ENCODE measurements at places on chromosomes 4 and X.

DNA sequence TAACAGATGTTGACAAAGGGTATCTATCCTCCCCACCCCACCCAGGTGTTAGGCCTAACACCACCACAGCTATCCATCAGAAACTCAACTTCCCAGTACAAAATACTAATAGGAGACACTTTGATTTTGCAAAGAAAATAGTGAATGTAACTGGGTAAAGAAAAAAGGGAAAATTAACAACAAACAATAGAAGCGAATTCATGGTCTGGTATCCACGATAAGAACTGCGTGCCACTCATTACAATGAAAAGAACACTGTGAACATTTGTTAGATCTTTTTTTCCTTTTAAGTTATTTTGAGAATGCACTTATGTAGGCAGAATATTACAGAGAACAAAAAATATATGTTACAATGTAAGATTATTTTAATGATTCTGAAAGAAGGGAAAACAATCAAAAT, 12.0 kb downstream of the TSPAN5 start:
- no peak for DNase-seq

DNA sequence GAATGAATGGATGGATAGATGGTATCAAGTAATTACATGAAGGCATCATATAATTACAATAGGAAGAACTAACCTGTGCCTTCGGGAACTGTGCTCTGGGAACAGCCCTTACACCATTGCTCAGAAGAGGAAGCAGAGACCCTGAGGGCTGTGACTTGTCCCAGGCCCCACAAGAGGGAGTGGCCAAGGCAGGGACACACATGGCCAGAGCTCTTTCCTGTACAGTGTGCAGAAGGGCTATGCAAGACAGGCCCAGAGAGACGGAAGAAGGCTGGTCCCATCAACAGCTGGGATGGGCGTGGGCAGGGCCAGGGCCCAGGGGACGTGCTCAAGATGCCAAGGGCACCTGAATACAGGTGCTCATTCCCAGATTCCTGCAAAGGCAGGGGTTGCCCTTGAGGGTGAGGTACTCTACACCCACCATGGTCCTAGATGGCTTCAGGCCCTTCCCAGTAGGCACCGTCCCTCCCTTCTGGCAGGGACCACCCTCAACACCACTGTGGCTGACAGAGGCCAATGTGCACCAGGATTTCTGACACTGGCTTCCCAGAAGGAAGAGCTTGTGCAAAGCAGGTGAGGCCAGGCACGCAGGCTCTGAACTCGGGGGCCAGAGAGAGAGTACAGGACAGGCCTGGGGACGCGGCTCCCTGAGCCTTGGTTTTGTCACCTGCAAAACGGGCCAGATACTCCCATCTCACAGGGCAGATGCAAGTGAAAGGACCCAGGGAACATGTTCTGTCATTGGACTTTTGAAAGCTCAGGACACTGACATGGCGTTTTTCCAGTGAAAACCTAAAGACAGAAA, 1.7 kb downstream of the EVC2 start:
- no peak for DNase-seq

- no peak for DNase-seq
Measured at GRCh38 chr4:48944252-48944651, 37.7 kb upstream of the OCIAD2 start.

- DNase-seq: peak; percentile 32
Measured at GRCh38 chrX:31266203-31267076, 194.6 kb upstream of the FTHL17 start.

DNA sequence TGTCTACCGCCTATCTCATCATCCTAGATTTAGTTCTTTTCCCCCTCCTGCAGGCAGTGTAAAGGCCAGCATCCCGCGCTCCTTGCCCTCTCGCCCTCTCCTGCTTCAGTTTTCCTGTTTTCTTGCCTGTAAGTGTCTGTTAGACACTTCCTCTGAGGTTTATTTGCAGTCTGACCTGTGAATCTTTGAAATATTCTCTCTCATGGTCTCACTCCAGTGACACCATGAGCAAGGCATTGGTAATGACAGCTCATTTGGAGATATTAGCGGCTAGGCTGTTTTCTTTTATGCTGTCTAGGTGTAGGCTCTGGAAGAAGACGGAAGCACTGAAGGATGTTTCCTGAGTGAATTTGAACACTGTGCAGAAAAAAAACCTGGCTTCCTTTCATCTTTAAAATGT, 179.6 kb downstream of the KDR start:
- peak; percentile 23 for DNase-seq

DNA sequence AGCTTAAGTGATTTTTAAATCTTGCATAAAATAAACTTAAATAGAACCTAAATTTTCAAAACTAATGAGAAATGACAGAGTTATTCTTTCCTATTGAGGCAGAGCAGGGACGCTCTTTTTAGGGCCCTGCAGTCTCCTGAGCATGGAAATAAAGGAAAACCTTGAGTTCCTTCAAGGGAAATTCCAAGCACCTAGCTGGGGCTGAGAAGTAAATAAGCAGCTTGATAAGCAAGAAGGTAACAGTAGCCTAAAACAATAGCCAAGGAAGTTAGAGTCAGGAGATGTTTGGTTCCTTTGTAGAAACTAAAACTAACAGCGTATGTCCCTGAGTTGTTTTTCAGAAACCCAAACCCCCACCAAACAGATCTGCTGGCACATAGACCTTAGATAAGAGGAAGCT, 174.6 kb downstream of the COL25A1 start:
- DNase-seq: no peak

DNA sequence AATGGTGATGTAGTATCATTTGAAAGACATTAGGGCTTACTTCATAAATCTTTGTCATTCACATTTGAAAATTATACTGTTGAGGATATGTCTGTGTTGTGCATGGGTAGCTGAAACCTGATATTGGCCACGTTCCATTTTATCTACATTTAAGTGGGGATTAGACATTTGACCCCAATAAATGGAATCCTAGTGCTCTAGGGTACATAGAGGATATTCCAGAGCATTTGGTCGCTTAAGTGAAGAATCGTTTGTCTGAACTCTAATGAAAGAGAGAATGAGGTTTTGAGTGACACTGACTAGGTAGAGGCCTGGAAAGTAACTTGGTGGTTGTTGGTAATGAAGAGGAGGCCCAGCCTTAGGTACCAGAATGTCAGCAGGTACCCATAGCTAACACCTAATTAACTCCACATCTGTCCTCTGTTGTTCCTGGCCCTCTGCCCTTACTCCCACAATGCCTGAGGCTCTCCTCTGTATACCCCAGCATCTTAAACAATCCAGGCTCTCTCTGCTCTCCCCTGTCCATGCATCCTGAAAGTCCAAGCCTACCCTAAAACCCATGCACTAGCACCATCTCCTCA, 299.5 kb upstream of the KLF3 start:
- DNase-seq: no peak

- DNase-seq: peak; percentile 90
Measured at GRCh38 chr4:26206339-26206738, 114.5 kb upstream of the RBPJ start.

DNA sequence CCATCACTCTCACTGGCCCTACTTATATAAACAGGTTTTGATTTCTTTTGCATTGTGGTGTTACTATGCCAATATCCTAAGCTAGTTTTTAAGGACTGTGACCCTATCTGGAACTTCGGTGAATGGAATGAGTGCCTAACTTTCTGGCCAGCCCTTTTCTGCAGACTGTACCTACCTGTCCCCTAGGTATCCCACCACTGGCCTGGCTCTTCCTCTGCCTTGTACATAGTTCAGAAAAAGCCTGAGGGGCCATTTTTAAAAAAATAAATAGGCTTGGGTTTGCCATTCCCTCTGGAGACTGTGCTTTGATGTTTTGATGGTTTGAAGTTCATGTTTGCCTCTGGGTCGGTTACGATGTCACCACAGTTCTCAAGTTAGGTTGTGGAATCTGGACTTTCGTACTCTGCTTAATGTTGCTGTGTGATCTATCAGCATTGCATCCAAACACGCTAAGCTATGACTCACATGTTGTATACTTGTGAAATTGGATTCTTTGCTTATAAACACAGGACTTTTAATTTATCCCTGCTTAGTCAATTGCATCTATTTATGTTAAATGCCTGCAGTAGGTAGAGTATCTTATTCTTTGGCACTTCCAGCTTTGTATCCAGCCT, 182.0 kb downstream of the ANKRD50 start:
- no peak for DNase-seq

- DNase-seq: no peak
Measured at GRCh38 chrX:117972711-117973109, 143.9 kb downstream of the KLHL13 start.

- no peak for DNase-seq
Measured at GRCh38 chr4:87388901-87389300, 2.1 kb downstream of the HSD17B11 start.

DNA sequence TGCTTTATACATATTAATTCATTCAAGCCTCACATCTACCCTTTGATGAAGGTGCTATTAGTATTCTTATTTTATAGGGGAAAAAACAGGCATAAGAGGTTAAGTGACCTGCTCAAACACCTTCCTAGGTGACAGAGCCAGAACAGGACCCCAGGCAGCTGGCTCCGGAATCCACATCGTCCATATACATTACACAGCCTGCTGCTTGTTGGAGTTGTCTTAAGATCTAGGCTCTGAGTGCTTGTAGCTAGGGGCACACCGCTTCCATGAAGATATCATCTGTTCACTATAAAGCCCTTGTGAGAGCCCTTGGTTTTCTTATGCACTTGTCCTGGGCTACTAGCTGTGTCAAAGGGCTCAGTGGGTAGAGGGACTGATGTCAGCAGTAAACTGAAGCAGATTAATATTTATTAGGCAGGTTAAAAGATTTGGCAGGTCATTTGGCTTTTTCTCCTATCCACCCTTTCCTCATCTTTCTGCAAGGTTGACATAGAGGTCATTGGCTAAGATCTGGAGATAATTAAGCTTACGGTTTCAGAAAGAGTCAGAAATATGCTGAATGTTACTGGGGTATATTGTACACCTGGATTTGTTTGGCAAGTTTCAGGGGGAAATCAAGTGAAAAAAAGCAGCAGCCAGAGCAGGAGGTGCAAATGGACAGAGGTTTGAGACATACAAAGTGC, 195.4 kb downstream of the SOWAHB start:
- DNase-seq: no peak

GRCh38 chr4:10810411-10810810, 125.8 kb upstream of the CLNK start:
- no peak for DNase-seq

DNA sequence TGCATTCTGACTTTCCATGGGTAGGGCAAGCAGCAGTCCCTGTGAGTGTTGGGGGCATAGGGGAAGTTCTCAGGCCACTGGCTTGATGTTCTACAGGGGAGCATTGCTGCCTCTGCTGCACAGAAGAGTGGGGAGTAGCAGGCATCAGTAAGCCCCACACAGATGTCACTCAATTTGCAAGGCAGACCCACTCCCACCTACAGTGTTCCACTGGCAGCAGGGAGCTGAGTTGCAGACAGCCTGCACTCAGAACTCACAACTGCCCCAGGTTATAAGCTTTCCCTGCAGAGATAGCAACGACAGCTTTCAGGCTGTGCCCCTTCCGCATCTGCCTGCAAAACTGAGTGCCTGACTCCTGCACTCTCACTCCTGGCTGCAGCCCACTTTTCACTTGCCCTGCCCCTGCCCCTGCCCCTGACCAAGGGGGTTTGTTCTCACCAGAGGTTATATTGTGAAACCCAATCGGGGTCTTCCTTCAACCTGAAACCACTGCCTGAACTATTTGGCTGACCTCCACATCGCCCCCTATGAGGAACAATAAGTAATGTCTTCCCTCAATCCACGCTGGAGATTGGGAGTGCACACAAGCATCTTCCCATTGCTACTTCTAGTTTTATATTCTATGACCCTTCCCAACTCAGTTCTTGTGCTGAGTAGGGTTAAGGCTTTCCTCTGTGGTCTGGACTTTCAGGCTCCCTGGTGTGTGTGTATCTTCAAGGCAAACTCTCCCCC, 227.4 kb upstream of the CXorf51B start:
- no peak for DNase-seq

- DNase-seq: no peak
Measured at GRCh38 chr4:187227907-187228704, 504.4 kb upstream of the FAT1 start.

DNA sequence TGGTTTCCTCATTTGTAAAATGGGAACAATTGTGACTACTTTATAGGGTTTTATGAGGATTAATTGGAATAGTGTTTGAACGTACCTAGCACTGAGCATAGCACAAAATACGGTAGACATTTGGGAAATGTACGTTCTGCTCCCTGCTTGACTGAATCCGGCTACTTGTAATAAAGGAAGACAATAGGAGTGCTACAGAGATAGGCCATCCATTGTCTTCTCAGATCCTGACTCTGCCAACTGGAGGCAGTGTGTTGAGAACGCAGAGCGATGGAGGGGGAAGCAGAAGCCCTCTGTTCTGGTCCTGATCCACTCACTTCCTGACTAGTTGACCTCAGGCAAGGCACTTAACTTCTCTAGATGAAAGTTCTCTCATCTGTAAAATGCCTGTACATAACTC, 26.4 kb downstream of the ENPP6 start:
- DNase-seq: no peak

DNA sequence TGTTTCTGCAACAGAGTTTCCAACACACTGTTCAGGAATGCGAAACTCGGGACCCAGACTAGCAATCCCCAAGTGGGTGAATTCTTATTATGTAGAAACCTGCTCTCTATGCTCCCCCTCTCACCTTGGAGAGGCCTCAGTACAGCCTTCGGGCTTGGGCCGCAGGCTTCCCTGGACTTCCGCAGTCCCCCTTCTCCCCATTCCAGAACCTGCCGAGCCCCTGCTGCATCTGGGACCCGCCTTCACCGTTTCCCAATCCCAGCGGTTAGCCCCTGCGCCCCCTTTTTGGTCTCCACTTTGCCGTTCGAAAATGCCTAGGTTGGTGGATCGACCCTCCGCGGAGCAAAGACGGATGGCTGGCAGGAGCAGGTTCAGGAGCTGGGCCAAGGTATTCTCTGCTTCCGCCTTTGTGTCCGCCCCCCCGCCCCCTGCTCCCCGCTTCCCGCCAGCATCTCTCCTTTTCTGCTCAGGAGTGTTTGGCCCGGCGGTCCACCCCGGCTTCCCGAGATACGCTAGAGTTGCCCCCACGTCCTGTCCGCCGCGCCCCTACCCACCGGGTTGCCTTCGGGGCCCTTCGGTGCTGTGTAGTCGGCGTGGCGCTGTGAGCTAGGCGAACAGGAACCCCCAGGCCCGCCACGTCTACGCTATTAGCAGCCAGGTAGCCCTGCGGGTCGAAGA, 11.5 kb downstream of the HAND2 start:
- DNase-seq: no peak

DNA sequence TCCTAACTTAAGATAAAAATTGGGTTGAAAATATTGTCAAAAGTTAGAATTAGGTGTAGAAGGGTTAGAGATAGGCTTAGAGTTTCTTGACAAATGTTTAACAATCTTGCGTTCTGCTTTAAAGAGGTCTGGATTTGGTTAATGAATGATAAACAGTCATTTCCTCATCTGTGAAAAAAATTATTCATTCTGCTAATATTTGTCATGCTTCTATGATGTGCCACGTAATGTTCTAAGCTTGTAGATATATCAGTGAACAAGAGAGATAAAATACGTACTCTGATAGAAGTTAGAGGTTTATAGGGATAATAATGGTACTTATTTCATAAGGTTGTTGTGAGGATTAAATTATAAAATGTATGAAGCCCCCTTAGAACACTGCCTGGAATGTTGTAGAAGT, 443.0 kb upstream of the GALNT7 start:
- DNase-seq: peak; percentile 45

All from fibroblast of skin of scalp (primary cell).